HS-27A (cell line): ENCODE measurements at places on chromosomes 5 and 9.
A peak's percentile ranks its signal among the peaks of the same experiment; 100 is the strongest.

GRCh38 chr5:1468247-1468612 lies 23.0 kb upstream of the SLC6A3 start:
- no peak for DNase-seq

DNA sequence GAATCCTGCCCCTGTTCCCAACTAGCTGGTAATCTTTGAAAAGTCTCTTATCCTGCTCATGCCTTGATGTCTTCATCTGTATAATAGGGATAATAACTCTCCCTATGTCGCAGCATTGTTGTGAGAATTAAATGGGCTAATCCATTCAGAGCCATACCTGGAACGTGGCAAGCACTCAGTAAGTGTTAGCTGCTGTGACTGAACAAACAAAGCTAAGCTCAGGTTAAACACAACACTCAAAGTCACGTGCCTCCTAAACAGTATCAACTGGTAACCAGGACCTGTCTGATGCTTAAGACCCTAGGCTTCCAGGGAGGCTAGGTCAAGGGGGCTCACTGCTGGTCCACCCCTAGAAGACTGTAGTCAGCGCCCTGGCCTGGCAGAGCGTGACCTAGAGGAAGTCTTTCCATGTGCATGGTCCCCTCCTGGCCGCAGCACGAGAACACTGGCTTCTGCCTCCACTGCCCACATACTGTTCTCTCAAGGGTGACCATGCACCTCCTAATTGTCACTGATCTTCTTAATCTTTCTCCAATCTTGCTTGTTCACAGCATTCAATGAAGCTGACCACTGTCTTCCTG lies 211.1 kb downstream of the TTLL11 start:
- no peak for DNase-seq

- DNase-seq: peak; percentile 34
Observed at GRCh38 chr5:13108265-13108664, 836.2 kb downstream of the DNAH5 start.

GRCh38 chr5:173719731-173720082 lies 103.3 kb upstream of the BOD1 start:
- no peak for DNase-seq

- no peak for DNase-seq
Observed at GRCh38 chr9:22383718-22384117, 62.9 kb upstream of the DMRTA1 start.

DNA sequence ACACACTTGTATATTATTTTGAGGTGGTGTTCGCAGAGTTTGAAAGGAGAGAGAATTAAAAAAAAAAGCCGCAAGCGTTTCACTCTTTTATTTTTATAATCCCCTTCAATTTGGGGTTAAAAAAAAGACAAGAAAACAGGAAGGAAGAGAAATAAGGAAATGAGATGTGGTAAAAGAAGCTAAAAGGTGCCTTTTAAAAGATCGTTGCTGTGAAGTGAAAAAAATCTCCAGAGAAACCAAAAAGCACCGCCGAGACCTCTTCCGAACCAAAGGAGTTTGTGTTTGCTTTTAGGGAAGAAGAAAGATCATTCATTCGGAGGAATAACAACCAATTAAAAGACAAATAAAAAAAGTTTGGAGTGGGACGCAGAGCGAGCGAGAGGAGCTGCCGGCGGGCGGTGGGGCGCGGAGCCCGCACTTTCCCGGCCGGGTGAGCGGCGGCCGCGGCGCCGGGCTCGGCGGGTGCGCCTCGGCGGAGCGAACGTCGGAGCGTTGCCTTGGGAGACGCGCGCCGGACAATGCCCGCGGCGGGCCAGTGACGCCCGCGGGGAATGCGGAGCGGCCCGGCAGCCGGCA lies 355 bp downstream of the TLE4 start:
- DNase-seq: no peak

DNA sequence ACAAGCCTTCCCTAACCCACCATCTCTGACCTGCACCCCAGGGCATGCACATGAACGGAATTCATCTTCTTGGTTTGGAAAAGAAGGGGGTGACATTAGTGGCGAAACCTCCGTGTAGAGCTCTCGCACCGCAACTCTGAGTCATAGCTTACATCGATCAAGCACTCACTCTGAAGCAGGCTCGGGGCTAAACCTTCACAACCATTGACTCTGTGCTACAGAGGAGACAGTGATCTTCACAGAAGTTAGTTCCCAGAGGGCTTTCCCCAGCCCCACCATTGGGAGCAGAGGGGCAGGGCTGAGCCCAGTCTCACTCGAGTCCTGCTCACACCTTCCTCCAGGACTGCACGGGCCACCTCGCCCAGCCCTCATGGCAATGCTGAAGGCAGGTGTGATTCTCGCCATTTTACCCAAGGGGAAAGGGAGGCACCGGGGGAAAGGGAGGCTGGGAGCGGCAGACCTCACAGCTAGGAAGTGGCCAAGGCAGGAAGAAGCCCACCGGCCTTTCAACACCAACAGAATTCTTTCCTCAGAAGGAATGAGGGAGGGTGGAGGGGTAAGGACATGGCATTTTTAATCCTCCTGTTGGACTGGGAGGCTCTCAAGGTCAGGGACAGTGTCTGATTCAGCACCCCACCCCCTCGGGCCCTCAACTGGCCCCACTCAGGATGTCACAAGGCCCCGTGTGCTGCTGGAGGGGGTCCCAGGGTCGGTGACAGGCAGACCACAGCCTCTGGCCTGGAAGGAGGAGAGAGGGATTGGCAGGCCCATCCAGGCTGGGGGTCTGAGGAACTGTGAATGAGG lies 25.9 kb upstream of the IL17B start:
- peak; percentile 50 for DNase-seq

DNA sequence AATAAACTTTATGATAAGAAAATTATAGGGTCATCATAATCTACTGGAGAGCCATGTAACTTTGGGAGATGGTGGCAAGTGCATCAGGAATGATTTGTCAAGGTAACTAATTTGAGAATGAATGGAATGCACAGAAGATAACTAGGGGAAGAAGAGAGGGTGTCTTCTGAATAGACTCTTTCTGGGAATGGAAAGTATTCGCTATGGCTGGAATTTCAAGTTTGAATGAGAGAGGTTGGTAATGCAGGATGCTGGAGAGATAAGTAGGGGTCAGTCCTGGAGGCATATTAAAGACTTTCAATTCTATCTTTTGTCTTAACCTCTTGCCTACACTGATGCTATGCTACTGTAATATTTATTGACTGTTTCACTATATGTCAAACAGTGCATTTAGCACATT lies 714.2 kb downstream of the CETN3 start:
- DNase-seq: no peak

DNA sequence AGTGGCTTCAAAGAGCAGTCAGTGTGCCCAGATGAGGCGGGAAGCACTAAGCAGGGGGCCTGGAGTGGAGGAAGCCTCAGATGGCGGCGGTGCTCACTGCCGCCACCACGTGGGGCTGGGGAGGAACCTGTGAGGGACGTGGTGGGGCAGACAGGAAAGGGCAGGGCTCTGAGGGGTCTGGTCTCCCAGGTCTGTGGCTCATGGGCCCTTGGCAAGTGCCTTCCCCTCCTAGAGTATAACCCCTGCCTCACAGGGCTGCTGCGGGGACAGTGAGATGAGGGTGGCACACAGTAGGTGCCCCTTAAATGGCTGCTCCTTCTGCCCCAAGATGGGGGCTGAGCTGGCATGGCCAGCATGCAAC lies 26.6 kb downstream of the NR5A1 start:
- DNase-seq: no peak

- DNase-seq: no peak
Observed at GRCh38 chr5:180810959-180811622, 8.5 kb upstream of the MGAT1 start.

DNA sequence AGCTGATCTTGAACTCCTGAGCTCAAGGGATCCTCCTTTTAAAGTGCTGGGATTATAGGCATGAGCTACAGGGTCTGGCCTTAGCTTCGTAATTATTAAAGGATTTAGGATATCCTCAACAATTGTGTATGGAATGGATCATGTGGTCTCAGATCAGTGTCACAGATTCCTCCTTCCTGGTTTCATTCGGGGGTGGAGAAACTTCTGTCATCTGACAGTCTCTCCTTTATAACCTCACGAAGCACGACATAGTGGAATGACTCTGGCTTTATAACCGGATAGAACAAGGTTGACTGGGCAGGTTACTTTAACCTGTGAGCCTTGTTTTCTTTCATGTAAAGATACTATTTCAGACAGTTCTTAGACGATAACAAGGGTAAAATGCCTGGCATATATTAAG lies 4.4 kb upstream of the GNG10 start:
- no peak for DNase-seq

DNA sequence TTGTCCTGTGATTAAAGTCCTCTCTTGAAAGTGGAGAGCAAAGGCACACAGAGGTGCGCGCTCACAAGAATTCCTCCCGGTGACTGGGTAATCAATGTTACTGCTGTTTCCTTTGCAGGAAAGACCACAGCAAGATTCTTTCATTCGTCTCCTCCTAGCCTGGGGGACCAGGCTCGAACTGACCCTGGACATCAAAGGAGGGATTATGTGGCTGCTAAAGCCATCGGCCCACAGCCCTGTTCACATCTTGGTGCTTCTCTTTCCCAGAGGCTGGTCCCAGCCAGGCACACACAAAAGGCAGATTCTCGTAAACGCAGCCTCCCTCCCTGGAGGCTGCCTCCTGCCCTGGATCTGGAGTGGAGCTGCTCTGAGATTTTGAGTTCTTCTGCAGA lies 230.9 kb downstream of the FANCC start:
- DNase-seq: no peak

DNA sequence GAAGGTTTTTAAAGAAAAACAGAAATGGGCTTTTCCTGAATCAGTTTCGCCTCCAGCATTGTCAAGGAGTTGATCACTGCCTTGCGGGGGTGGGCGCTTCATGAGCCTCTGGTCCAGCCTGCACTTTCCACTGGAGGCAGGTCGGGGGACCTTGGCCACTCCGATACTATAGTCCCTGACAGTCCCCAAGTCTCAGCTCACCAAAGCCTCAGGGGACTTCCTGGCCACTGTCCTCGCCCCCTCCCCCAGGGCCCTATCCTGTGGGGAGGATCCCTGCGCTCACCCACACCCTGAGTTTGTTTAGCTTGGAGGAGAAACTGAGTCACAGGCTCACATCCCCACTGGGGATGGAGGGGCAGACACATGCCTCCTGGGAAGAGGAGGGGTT lies 1.4 kb downstream of the SLC6A19 start:
- no peak for DNase-seq

GRCh38 chr5:127568166-127568565 lies 50.7 kb downstream of the PRRC1 start:
- no peak for DNase-seq

- no peak for DNase-seq
Observed at GRCh38 chr5:60722416-60722815, 22.4 kb upstream of the DEPDC1B start.

DNA sequence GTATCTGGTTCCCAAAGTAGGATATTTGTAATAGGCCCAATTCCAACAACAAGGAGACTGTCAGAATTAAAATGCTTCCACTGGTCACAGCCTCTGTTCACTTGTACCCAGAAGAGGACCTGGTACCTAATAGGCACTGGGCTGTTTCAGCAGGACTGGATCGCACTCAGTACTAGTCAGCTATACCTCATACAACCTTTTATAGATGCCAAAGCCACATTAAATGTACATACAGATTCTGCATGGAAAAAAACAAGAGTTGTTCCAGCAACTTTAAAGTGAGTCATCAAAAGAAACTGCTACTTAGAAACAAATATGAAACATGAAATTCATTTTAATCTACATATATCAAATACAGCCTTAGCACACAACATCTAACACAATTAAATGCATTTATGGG lies 87.5 kb downstream of the GPR21 start:
- no peak for DNase-seq

DNA sequence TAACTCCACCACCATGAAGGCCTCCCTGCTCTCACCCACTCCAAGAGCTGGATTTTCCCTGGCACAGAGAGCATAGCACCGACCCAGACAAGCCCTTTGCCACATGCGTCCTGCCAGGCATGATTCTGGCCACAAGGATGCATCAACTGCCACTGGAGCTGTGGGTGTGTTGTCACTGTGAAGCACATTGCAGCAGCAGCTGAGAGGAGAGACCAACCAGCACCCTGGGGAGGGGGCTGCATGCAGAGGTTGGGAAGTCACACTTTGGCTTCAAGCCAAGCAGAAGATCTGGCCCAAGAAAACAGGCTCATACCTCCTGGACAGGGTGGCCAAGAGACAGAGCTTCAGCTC lies 22.6 kb upstream of the PTGES start:
- no peak for DNase-seq

DNA sequence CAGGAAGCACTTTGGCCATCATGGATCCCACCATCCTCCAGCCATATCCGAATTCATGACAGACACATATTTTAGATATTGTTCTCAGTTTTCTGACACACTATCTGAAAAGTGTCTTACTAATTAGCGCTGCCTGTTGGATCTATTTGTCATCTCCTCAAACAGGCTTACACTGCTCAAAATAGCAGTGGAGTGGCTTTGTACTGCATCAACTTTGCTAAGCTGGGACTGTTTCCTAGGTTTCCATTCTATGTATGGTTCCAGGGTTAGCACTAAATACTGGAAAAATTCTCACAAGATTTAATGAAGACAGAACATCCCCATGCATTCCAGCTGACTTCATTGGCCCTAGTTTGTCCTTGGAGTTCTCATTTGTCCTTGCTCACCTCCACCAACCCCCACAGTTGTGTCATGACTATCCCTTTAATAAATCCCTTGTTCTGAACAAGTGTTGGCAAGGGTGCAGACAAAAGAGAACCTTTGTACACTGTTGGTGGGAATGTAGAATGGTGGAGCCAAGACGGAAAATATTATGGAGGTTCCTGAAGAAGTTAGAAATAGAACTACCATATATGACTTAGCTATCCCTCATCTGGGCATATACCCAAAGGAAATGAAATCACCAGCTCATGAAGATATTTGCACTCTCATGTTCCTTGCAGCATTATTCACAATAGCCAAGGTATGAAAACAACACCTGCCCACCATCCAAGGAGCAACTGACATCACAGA lies 136.5 kb upstream of the RAI14 start:
- no peak for DNase-seq

DNA sequence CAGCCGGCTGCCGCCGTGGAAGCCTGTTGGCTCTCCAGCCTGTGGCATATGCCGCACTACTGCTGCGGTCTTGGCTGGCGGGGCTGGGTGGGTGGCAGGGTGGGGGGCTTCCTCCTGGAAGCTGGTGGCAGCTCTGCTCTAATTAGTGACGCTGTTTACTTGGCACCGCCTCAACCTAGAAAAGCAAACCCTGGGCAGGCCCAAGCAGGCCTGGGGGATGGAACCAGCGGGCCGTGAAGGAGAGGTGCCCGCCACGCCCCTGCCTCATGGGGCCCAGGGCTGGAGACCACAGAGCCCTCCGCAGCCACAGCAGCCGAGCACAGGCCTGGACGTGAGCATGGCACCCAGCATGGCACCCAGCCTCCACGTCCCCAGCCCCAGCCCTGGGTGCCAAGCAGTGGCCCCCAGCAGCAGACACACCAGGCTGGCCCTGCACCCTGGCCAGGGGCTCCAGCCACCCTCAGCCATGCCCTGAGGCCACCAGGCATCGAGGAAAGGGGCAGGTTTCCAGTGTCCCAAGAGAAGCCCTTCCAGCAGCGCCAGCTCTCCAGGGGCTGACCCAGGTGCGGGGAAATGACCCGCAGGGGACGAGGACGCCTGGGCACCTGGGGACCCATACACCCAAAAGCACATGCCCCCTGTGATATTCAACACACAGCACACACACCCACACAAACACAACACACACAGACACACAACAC lies 5.4 kb upstream of the CCDC187 start:
- no peak for DNase-seq
